ENCODE measurements at places on chromosomes 12 and 14.
A peak's percentile ranks its signal among the peaks of the same experiment; 100 is the strongest.

GRCh38 chr12:121776190-121777098 is 17.0 kb downstream of the RHOF start:
- peak; percentile 92 for DNase-seq

DNA sequence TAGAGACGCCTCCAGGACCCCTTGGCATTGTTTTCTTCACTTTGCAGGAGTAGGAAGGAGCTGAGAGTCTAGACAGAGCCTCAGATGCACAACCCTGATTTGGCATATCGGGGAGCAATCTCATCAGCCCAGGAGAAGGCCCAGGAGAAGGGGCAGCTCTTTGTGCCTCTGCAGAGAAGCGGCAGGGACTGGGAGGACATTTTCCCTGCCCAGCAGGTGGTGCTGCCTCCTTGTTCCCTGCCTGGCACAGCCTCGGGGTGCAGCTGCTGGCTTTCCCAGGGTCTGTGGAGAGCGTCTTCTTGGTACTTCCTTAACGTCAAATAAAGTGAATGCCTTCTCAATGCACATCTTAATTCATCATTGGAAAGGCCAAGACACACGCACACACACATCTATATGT is 419.5 kb downstream of the TMEM121 start:
- no peak for DNase-seq

DNA sequence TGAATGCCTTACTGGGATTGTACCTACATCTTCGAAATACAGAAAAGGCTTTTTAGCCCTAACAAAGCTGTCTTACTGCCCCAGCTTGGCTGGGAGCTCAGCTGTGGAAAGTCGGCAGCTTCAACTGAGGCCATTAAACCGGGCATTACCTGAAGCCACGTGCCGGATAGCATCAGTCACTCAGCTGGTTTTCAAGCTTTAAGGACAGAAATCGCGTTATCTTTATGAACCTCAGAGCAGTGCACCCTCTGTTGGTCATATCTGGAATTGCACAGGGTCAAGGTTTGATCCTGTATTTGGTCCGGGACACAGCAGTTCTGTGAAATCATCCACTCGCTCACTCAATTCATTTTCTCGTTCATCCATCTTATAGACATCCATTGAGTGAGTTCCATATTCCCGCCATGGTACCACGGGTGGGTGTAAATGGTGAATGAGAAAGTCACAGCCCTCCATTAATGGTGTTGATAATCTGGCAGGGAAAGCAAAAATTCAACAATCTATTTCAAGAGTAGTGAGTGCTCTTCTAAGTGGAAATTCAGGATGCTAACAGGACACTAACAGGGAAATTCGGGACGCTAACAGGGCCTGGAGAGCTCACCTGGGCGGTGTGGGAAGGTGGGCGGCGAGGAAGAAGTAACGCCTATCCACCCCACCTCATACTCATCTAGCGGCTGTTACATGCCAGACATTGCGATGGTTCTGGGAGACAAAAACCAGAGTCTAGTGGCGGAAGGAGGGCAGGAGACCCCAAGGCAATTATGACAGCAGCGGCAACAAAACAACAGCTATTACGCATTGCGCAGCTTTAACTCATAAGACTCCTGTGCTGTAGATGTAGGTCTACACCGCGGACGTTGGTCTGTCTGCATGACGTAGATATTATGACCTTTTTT is 60.6 kb upstream of the TCL1A start:
- DNase-seq, result peak; percentile 30

GRCh38 chr14:21070610-21071224 is 613 bp downstream of the ARHGEF40 start:
- DNase-seq, result no peak

- DNase-seq, result no peak
Measured at GRCh38 chr14:78829274-78829673, 659.1 kb downstream of the NRXN3 start.

DNA sequence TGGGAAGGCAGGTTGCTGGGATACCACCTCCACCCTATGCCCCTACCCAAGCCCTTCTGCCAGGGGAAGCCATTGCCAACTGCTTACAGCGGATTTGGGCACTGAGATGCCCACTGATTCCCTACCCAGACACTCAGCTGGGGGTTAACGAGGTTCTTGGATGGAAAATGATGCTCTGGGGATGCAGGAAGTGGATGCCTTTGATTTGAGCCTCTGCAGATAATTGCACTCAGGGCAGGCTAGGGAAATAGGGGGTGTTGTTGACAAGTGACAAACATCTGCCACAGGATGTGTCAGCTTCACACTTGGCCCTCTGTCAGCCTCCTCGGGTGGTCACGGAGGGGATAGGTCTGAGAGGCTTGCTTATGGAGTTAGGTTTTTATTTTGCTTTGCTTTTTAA is 57.4 kb downstream of the RPH3A start:
- DNase-seq, result no peak

DNA sequence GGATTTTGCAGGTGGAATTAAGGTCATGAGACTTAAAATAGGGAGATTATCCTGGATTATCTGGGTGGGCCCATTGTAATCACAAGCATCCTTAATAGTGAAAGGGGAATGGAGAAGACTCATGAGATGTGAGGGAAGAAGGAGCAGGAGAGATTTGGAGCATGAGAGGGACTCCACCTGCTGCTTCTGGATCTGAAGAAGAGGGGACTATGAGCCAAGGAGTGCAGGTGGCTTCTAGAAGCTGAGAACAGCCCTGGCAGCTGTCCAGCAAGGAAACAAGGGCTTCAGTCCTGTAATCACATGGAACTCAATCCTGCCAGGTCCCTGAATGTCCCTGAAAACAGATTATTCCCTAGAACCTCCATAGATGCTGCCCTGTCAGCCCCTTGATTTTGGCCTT is 67.8 kb downstream of the PELI2 start:
- DNase-seq, result no peak

- DNase-seq, result no peak
Measured at GRCh38 chr14:53519137-53519536, 366.0 kb upstream of the DDHD1 start.

DNA sequence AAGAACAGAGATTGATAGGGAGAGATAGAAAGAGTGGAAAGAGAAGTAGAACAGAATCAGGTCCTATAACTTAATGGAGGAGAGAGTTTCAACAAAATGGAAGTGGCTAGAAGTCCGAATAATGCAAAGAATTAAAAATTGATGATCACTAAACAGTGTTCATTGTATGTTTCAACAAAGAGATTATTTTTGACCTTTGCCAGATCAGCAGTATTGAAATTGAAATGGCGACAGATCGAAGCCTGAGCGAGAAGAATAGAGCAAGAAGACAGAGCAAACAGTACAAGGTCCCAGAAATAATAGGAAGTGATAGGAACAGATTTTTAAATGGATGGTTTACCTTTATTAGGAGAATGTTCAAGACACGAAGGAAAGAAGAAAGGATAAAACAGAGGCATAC is 1012.8 kb upstream of the FBXO33 start:
- no peak for DNase-seq

GRCh38 chr12:132213359-132214160 is 69.3 kb downstream of the NOC4L start:
- no peak for DNase-seq

DNA sequence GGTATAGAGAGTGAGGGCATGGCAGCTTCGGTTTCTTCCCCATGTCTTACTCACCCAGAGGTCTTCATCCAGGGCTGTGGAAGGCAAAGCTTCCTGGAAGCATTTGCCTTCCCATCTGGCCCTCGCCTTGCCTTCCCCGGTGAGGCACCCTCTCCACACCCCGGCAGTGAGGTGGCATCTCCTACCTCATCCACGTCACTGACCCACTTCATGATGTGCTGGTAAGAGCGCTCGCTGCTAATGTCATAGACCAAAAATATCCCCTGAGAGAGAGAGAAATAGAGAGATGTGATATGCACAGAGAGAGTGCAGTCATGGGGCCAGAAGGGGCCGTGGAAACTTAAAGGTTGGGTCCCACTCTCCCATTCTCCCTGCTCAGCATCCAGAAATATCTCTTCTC is 8.3 kb upstream of the GPX2 start:
- DNase-seq, result no peak

DNA sequence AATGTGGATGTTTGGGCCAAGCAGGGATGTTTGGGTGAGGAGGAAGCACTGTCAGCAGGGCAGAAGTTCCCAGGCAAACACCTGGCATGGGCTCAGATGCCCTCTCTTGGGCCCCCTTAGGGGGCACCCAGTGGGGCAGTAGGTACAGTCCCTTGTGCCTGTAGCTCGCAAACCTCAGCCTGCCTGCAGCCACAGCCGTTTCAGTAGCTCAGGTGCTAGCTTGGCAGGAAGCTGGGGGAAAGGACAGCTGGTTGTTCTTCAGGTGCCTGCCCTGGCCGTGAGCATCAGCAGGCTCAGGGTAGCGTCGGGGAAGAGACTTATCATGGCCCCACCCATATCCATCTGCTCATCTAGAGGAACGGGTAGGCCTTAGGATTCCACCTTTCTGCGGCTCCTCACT is 67.5 kb downstream of the B4GALNT3 start:
- DNase-seq, result no peak

DNA sequence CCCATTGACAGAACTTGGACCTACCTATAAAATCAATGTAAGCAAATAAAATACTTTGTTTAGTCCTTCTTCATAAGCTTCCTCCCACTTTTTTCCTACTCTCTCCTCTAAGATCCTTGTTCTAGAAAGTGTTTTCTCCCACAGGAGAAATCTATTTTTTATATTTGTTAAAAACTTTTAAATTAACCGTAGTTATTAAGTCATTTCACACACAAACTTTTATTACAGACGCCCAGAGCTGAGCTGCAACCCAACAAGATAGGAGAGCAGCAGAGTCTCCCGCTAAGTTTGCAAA is 27.7 kb downstream of the DAD1 start:
- no peak for DNase-seq

DNA sequence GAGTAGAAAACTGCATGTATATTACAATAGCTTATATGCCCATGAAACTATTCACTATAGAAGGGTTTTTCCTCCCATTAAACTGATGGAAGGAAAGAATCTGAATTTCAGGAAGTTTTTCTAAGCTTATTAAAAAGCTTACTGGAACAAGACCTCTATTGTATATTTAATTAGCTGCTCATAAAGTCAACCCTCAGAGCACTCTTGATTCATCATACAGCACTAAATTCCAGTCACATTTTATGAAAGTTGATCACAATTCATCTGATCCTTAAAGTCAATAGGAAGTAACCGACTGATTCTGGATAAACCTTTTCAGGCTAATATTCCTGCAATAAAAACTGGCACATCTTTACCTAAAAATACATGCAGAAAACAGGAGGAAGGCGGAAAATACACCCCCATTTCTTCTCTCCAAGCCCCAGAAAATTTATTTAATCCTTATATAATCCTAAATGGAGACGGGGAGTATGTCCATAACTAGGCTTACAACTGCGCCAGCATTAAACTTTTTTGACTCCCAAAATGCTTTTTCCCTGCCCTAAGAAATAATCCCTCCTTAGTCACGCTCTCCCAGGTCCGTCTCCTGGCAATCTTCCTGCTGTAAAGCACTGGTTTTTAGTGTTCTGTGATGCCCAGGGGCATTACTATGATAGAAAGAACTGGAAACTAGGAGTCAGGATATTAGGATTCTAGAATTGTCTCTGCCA is 35.3 kb downstream of the DICER1 start:
- DNase-seq, result no peak

- DNase-seq, result no peak
Measured at GRCh38 chr12:25585021-25585523, 32.0 kb upstream of the LMNTD1 start.

DNA sequence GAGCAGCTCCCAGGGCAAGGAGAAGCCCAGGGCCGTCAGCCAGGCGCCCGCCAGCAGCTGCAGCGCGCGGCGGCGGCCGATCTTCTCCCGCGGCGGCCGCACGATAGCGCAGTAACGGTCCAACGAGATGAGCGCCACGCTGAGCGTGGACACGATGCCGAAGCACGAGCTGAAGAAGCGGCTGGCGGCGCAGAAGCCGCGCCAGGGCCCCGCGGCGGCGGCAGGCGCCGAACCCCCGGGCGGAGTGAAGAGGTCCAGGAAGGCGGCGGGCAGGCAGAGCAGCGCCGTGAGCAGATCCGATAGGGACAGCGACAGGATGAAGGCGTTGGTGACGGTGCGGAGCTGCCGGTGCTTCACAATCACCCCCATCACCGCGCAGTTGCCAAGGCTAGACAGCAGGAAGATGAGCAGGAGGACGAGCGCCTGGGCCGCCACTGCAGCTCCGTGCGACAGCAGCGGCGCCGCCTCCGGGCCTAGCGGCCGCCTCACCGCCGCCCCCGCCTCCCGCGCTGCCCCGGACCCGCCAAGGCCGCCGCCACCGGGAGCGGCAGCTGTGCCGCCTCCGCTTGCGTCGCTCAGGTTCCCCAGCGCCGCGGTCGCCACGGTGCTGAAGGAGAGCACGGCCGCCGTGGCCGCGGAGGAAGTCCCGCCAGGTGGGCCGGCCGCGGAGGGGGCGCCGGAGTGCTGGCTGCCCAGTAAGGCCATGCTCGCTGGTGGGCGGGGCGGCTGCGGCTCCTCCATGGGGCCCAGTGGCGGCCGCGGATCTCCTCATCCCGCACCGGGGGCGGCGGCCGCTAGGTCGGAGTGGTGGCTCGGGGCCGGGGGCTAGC is 479 bp downstream of the GPR135 start:
- peak; percentile 40 for DNase-seq

DNA sequence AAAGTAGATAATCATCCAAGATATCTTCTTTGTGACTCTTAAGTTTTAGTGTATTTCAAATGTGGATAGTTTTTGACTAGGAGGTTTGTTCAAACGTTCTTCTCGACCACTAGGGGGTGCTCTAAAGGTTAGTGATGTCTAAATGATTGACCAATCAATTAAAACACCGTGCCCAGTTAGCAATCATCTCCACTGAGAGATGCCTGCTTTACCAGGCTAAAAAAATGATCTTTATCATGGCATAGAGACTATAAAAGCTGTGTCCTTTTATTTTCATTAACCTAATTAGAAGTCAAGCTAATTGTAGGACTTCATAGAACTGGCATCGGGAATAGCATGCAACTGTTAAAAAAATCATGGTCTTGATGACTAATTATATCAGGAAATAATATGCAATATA is 153.9 kb downstream of the PRKCH start:
- DNase-seq, result no peak

DNA sequence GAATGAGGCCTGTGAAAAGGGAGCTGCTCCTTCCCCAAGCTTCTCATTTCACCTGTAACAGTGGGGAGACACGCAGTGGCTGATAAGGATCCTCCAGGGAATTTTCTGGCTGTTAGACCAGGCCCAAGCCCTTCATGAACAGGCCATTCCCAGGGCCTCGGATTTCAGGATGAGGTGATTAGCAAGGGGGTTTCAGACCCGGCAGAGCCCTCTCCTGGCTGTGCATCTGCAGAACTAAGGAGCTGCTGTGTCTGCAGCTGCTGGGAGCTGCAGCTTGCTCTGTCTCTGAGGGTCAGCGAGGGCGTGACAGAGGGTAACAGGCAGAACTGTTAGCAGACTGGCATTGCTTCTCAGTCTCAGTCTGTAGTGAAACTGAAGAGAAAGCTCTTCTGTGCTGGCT is 110.4 kb downstream of the KCNA5 start:
- DNase-seq, result no peak

- no peak for DNase-seq
Measured at GRCh38 chr14:100898935-100899883, 4.3 kb downstream of the RTL1 start.

GRCh38 chr12:12941450-12942350 is 10.3 kb downstream of the GPRC5D start:
- DNase-seq, result no peak

Data from effector CD4-positive, alpha-beta T cell (primary cell).